ENCODE measurements at places on chromosomes 7 and 10.

- peak; percentile 59 for DNase-seq
Measured at GRCh38 chr10:77877441-77878344, 48.9 kb downstream of the DLG5 start.

DNA sequence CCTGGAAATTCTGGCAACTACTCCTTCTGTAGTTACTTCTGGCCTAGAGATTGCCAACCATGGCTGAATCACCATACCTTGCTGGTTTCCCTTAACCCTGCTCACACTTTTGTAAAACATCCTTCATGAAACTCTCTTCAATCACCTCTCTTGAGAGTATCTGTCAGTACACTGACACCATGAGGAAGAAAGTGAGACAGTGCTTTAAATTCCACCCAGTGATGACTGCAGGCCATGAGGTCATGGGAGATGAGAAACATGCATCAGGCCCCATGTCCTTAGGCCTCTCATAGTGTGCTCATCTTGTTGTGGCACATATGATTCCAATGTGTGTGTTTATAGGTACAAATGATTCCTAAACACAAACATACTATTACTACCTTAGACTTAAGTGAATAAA, 24.6 kb upstream of the NAMPT start:
- no peak for DNase-seq

GRCh38 chr7:123023126-123023525, 27.6 kb upstream of the TAS2R16 start:
- no peak for DNase-seq

DNA sequence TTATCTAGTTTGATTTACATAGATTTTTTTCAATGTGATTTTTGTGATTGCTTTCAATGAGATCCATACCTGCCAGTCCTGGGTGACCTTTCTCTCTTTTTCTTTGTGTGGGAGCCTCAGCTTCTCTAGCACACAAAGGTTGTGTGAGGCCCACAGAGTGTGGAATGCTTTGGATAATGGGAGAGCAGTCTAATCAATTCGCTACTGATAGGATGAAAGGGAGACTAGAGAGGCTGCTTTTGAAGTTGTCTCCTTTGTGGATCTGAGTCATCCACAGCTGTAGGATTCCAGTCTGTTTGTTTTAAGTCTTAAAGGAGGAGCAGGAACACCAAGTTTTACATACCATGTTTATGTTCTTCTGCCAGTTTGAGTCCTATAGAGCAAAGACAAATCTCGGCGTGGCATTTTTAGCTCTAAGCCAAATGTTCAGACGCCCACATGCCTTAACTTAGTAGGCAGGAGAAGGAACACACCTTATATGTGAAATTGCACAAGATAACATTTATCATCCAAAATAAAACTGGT, 330.0 kb downstream of the ARL4A start:
- DNase-seq, result peak; percentile 80

DNA sequence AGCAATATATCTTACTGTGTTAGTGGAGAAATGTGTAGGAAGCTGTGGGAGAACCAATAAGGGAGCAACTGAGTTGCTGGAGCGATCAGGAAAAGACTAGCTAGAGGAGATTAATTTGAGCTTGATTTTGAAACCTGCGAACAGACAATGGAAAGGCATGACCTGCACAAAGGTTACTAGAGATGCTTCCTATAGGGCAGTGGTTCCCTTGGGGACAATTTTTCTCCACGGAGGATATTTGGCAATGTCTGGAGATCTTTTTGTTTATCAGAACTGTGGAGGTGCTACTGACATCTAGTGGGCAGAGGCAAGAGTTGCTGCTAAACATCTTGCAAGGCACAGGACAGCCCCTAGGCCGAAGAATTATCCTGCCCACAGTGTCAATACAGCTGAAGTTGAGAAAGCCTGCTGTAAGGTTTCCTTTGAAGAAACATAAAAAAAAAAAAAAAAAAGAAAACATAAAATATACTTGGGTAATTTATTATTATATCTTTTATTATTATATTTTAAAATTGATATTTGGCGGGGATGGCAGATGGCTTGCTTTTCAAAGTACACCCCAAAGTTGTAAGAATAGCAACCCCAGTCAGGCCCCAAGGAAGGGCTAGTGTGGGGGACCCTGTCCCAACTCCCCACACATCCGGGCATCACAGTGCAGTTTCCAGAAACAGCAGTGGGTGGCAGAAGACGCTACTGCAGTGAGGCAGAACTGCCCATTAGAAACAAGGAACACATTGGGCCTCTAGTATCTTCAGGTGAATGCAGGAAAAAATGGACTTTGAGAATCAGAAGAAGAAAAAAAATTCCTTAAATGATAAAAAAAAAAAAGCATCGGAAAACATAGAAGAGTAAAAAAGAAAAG, 481.6 kb downstream of the SH2D4B start:
- peak; percentile 16 for DNase-seq

- no peak for DNase-seq
Measured at GRCh38 chr10:94878649-94879048, 59.8 kb upstream of the CYP2C9 start.

DNA sequence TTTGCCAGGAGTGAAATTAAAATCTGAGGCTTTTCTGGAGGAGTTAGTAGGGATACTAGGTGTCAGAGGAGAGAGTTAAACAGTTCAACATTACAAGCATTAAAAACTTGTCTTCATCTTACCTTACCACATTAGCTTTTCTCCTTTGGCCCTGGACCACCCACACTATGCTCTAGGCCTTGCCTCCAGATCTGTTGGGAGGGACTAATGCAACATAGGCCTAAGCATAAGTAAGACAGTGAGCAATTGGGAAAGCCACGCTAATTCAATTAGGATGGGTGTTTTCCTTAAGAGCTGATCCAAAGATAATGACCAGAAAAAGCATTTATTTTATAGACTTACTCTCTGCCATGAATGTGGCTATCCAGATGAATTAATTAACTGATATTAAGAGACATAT, 158.9 kb downstream of the ELMO1 start:
- DNase-seq, result no peak

All from astrocyte (in vitro differentiated cells and primary cell).